Activated CD4-positive, alpha-beta T cell treated with anti-CD3 and anti-CD28 coated beads, Interleukin-10, Interleukin-2, amounts not matched to agents 100 ng/mL and 50 ng/mL, durations not matched to agents 16 hours and 8 hours (primary cell): ENCODE measurements at places on chromosomes 4 and X.
A peak's percentile ranks its signal among the peaks of the same experiment; 100 is the strongest.

DNA sequence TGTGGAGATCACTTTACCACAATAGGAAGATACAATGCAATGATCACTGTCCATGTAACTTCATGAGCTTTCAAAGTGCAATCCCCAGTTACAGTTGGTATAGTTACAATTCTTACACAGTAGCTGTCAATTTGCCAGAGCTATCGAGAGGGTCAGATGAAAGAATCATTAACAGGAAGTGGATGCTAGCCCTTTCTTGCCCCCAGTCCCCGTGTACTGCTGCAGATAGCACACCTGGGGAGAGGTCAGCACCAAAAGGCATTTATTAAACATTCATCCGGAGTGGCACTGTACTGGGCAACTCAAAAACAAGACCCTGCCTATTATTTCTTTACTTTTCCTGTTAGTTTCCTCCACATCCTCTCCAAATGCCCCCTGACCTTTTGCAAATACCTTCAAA, 47.7 kb downstream of the SOD3 start:
- DNase-seq, result no peak

- peak; percentile 75 for DNase-seq
Measured at GRCh38 chrX:154714925-154715324, 36.0 kb downstream of the GAB3 start.

- no peak for DNase-seq
Measured at GRCh38 chr4:1533501-1534064, 127.3 kb upstream of the NKX1-1 start.

DNA sequence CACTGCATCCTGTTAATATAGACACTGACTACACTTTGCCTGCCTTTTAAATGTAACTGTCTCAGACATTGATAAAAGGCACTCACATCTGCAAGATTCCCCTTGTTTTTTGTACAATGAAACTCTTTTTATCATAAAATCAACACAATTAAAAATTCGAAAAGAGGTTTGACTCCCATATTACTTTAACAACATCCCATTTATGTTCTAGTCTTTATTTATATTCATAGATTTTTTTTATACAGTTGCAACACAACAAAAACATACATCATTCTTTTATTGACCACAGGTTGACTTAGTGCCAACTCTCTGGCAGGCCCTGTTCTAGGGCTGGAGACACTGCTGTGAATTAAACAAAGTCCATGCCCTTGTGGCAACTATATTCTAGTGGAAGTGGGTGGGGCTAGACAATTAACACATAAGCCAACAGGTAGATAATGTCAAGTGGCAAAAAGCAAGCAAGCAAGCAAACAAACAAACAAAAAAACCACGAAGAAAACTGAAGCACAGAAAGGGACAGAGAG, 36.8 kb downstream of the ANK2 start:
- DNase-seq, result no peak
